ENCODE measurements at places on chromosomes 12 and 14.

DNA sequence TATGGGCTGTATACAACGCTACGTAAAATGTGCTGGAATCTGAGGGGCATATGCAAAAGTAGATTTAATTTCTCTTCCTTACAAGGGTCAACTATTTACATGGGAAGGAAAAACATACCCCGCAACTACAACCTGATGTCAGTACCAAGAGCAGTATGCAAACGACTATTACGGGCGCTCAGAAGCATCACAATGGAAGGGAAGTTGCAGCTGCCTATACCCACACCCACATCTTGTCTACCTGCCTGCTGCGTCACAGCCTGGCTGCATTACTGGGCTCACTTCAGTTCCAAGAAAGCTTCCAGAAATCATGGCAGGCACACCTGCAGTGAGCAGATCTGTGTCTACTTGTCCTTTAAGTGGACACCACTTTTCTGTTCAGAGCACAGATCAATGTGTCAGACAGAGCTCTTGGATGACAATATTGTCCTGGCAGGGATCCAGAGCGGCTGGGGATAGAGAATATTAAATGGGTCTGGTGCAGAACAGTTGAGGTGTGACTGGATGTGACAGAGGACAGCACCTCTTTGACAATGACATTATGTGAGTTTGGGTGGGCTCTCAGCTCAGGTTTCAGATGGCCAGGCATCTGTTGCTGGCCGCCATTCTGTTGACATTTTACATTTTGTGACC, 41.5 kb upstream of the GNG2 start:
- no peak for ATAC-seq

- no peak for ATAC-seq
These were observed 411.1 kb downstream of the APAF1 start for GRCh38 chr12:99056186-99056585.

- ATAC-seq, result no peak
These were observed 157.0 kb downstream of the MYRFL start for GRCh38 chr12:69981881-69982475.

GRCh38 chr12:116385486-116386217, 108.2 kb upstream of the MED13L start:
- ATAC-seq, result no peak

- ATAC-seq, result no peak
These were observed 77.2 kb downstream of the ARL6IP4 start for GRCh38 chr12:123057513-123058265.

DNA sequence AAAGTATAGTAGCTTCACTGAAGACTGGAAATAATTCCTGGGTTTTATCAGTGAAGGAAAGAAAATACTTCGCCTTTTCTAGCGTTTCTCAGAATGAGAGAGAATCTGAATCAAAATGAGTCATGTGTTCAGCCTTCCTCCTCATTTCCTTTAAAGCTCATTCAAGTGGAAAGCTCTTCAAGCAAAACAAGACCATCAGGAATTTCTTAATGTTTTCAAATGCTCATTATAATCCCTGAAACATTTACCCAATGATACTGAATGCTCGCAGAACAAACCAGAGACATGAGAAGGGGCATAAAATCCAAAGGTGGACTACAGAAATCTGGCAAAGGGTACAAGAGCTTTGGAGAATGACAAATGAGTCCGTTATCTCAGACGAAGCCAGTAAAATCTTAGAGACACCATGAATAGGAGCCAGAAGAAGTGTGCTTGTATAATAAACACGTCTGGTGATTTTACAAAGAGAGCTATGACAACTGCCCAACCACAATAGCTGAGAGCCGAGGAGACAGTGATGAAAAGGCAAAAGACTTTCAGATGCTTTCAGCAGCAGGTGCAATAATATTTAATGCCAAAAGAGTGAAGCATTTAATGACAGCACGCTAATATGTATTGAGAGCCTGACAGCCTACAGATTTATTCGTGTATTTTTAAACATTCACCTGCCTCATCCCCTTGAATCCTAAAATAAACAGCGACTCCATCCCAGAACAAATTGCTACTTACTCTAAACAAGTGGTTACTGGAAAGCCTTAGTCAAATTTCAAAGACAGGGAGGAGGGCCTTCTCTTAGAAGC, 19.0 kb downstream of the SPRING1 start:
- ATAC-seq, result no peak

GRCh38 chr12:125351788-125352187, 286.6 kb downstream of the AACS start:
- no peak for ATAC-seq

DNA sequence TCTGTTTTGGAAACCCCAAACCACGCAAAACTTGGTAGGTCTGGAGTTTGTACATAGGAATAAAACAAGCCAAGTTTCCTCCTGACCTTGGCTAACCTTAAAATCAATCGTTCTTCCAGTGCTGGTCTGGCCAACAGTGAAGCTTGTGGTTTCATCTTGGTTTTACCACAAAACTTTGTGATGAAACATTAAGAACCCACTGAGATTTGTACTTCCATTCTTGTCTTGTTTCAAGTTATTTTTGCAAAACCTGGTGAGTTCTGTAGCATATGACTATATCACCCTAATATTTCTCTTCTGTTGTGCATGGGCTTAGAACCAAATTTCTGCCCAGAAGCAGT, 26.4 kb downstream of the SIX1 start:
- no peak for ATAC-seq

DNA sequence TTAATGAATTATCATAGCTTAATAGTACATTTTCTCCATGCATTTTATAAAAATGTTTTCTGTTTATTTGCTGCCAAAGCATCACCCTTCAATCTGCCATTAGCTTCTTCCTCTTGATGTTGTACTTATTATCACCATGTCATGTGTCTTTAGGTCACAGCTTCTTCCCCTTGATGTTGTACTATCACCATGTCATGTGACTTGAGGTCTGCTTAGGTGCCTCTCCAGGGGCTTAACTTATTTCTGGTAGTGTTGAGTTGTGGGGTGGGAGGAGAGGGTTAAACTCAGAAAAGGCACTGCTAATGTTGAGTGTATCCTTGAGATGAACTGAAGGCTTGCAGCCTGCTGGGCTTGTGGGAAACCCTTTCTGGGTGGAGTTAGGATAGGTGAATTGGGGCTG, 87.8 kb downstream of the DAAM1 start:
- ATAC-seq, result no peak

GRCh38 chr14:104076743-104077142, 8.8 kb upstream of the ASPG start:
- peak; percentile 42 for ATAC-seq

- no peak for ATAC-seq
These were observed 52.8 kb upstream of the EGLN3 start for GRCh38 chr14:34003691-34004090.

- ATAC-seq, result no peak
These were observed 55.8 kb upstream of the OR6J1 start for GRCh38 chr14:22699801-22700564.

GRCh38 chr14:78709795-78710557, 539.8 kb downstream of the NRXN3 start:
- ATAC-seq, result no peak

DNA sequence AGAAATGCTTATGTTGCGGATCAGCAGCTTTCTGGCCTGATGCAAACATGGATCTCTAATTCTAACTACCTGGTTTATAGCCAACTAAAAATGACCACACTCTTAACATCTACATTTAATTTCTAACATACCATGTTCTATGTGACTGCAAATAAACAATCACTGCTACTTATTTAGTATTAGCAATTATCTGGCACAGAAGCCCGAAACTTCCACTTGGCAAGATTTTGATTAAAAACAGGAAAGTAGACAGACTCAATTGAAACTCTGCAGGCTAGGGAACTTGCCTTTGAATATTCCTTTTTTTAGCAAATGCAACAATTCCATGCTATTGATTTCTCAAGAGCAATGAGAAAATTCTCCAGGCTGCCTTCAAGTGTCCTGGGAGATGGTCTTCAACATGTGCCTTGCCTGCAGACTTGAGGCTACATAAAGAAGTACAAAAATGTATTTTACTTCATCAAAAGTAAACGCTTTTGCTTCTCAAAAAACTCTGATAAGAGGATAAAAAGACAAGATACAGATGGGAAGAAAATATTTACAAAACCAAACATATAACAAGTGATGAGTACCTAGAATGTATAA, 9.1 kb upstream of the TMCC3 start:
- ATAC-seq, result no peak

DNA sequence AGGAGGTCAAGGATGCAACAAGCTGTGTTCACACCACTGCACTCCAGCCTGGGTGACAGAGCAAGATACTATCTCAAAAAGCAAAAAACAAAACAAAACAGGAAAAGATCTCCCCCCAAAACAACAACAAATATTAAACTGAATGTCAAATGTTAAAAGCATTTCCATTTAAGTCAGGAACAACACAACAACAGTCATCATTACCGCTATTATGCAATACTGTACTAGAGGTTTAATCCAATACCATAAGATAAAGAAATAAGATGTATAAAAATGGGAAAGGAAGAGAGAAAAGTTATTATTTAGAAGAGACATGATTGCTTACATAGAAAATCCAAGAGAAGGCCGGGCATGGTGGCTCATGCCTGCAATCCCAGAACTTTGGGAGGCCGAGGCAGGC, 36.6 kb downstream of the FERMT2 start:
- ATAC-seq, result no peak

GRCh38 chr14:51071857-51072256, 23.0 kb downstream of the TRIM9 start:
- ATAC-seq, result no peak

DNA sequence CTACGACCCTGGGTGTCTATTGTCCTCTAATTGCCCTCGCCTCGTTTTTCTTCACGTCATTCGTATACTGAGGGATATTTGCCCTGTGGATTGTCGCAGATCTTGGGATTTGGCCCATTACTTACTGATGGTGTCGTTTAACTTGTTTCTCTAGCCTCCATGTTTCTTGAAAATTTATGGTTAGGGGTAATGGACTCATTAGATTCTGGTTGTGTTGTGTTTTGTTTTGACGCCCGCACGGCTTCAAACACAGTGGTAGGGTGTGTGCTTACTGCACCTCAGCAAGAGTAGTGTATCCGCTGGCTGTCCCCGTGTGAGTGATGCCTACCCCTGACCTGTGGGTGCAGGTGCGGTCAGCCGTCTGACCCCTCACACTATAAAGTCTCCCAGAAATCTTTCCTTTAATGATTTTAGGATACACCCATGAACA, 874 bp upstream of the RNU6-8 start:
- ATAC-seq, result no peak

- ATAC-seq, result no peak
These were observed 81.7 kb downstream of the RIN3 start for GRCh38 chr14:92595267-92595666.

GRCh38 chr14:36451310-36452065, 68.5 kb downstream of the NKX2-1 start:
- no peak for ATAC-seq

DNA sequence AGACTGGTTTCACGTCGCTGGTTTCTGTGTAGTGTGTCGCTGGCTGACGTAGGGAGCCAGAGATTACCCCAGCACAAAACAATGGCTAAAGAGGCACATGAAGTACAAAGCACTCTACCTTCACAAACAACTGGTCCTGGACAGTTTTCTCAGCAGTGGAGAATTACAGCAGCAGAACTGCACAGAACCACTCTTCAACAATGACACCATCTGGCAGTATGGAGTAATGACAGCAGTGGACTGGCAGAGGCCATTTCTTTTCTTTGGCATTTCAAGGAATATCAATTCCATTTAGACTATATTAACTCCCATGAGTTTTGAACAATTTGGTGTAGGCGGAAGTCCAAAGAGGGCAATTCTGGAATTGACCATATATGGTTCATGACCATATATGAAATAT, 1074.1 kb downstream of the AACS start:
- no peak for ATAC-seq

DNA sequence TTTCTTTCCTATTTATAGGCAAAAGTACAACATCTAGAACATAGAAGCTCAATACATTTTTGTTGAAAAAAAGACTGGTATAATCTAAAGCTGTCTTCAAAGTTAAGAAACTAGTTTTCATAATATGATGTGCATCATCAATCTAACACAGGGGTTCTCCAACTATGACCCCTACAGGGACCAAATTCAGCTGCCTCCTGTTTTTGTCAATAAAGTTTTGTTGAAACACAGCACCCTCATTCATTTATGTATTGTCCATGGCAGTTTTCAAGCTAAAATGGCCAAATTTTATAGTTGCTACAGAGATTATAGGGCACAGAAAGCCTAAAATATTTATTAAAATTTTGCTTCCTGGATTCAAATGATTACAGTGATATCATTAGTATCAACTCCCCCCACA, 452.9 kb downstream of the CCER1 start:
- ATAC-seq, result no peak

DNA sequence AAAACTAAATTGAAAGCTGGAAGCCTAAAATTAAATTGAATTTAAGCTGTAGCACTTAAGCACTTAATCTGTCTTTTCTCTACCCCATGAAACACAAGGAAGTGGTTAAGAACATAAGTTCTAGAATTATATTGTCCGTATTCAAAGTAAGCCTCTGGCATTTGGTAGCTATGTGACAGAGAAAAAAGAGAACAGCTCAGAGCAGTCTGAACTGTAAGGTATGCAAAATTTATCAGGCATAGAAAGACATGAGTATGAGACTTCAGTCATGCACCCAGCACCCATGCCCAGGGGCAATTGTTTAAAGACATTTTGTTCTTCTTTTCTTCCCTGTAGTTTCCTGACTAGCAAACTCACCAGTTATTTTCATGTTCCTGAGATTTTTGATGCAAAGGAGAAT, 116.7 kb downstream of the KCNMB4 start:
- no peak for ATAC-seq

DNA sequence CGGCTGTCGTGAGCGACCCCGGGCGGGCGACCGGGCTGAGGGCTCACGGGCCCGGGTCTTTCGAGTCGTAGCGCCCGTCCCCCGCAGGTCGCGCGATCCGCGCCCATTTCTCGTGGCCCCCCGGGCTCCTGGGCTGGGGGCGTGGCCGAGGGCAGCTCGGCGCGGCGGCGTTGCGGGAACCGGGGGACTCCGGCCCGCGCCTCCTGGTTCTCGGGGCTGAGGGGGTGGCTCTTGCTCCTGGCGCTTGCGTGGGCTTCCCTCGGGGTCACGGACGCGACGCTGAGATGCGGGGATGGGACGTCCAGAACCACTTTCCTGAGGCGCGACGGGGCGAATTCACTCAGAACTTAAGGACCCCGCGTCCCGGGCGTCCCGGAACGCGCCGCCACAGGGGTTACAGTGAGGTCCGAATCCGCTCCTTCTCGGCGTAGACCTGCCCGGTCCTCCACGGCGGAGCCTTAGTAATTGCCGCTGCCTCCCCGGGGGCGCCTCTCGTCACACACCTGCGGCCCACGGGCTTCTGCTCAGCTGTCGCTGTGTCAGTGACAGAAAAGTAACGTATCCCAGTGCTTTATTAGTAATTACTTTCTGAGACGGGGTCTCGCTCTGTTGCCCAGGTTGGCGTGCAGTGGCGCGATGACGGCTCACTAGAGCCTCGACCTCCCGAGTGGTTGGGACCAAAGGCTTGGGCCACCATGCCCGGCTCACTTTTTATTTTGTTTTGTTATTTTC, 606 bp downstream of the EP400 start:
- ATAC-seq, result peak; percentile 15

- ATAC-seq, result peak; percentile 92
These were observed 58.8 kb downstream of the TMX1 start for GRCh38 chr14:51298895-51299294.

- ATAC-seq, result no peak
These were observed 32.0 kb upstream of the SELPLG start for GRCh38 chr12:108665608-108666202.

GRCh38 chr12:83408851-83409250, 722.1 kb downstream of the TMTC2 start:
- ATAC-seq, result no peak

Measured in activated T-helper 17 cell treated with anti-CD3 and anti-CD28 coated beads, Interleukin-2, amount 50 U/mL, for 72 hours (primary cell).